T-helper 2 cell (primary cell): ENCODE measurements at places on chromosomes 1 and 21.

- DNase-seq: no peak
Measured at GRCh38 chr1:187390215-187390818, 561.6 kb downstream of the PLA2G4A start.

- no peak for DNase-seq
Measured at GRCh38 chr1:81387446-81387845, 413.3 kb upstream of the ADGRL2 start.

GRCh38 chr1:61612602-61613001 lies 112.3 kb downstream of the TM2D1 start:
- DNase-seq: no peak

DNA sequence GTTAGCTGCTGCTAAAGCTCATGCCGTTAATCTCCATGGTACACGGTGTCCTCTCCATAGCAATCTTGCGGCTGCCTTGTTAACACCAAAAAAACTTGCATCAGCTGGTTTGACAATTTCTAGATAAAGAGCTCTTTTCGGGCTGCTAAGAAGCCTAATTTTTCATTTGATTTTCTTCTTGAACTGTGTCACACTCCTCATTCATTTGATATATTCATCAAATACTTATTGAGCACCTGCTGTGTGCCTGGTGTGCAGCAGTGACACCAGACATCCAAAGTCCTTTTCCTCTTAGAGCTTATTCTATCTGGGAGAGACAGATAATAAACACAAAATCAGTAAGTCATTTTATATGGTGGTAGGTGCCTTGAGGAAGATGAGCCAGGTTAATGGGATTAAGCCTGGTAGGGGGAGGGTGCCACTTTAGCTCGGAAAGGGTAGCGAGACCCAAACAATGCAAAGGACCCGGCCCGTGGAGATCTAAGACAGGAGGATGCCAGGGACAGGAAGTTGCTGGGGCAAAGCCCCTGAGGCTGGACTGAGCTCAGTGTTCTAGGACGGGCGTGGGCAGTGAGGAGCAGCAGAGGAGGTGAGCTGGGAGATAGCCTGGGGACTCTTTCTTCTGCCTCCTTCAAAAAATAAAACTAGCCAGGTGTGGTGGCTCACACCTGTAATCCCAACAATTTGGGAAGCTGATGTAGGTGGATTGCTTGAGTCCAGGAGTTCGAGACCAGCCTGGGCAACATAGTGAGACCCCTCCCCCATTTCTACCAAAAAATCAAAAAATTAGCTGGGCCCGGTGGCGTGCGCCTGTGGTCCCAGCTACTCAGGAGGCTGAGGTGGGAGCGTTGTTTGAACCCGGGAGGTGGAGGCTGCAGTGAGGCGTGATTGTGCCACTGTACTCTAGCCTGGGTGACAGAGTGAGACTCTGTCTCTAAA lies 50.7 kb upstream of the LGALS8 start:
- no peak for DNase-seq

DNA sequence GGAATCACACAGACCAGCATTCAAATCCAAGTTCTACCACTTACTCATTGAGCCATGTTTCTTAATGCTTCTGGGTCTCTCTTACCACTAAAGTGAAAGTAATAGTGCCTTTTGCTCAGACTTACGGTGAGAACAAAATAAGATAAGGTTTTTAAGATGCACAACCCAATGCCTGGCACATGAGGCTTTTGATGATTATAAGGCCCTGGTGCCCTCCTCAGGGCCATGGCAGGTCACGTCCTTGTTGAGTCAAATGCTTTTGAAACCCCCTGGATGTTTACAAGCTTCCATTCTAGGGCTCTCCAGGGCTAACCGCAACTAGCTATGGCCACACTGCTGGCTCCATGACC lies 76.0 kb downstream of the TENT5C start:
- no peak for DNase-seq

DNA sequence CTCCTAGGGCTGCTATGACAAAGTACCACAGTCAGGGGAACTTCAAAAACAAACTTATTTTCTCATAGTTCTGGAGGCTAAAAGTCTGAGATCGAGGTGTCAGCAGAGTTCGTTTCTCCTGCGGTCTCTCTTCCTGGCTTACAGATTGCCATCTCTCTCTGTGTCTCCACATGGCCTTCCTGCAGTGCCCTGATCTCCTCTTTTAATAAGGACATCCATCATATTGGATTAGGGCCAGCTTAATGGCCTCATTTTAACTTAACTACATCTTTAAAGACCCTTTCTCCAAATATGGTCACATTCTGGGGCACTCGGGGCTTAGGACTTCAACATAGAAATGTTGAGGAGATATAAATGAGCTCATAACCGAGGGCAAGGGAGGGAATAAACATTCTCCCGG lies 12.2 kb downstream of the C1orf74 start:
- no peak for DNase-seq

DNA sequence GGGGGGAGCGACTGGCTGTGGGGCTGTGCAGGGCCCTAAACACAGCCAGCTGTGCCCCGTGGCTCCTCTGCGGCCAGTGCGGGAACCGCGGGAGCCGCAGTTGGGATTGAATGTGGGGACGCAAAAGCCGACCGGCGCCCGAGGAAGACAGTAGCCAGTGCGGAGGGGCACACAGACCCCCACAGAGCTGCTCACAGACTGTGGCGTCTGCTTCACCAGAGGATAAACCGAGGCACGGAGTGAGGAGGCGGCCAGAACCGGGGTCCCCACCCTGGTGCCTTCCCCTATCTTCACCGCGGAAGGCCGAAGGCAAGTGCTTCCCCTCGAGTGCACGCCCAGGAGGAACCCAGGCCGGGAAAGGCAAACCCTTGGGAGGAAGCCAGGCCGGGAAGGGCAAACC lies 8.7 kb upstream of the TMEM52 start:
- DNase-seq: no peak

- DNase-seq: no peak
Measured at GRCh38 chr1:23080885-23081284, 61.6 kb downstream of the KDM1A start.

GRCh38 chr21:22352088-22352487 lies 1353.9 kb downstream of the NCAM2 start:
- DNase-seq: no peak

DNA sequence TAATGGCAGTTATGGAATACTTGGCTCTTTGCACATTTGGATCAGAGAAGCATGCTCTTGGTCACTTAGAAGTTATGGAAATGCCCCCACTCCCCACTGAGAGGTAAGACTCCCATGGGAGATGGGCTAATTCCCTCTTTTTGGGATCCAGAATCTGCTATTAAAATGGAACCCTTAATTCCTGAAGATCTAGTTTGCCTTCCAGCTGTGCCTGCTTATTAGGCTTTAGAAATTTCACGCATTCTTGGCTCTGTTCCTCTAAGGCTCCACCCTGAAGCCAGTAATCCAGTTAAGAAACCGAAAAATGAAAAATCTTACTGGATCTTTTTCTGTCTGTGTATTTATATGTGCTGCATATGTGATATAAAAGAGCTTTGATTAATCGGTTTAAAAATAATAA lies 76.7 kb downstream of the USH2A start:
- DNase-seq: no peak

- DNase-seq: no peak
Measured at GRCh38 chr21:23543333-23543732, 2063.9 kb downstream of the MRPL39 start.

DNA sequence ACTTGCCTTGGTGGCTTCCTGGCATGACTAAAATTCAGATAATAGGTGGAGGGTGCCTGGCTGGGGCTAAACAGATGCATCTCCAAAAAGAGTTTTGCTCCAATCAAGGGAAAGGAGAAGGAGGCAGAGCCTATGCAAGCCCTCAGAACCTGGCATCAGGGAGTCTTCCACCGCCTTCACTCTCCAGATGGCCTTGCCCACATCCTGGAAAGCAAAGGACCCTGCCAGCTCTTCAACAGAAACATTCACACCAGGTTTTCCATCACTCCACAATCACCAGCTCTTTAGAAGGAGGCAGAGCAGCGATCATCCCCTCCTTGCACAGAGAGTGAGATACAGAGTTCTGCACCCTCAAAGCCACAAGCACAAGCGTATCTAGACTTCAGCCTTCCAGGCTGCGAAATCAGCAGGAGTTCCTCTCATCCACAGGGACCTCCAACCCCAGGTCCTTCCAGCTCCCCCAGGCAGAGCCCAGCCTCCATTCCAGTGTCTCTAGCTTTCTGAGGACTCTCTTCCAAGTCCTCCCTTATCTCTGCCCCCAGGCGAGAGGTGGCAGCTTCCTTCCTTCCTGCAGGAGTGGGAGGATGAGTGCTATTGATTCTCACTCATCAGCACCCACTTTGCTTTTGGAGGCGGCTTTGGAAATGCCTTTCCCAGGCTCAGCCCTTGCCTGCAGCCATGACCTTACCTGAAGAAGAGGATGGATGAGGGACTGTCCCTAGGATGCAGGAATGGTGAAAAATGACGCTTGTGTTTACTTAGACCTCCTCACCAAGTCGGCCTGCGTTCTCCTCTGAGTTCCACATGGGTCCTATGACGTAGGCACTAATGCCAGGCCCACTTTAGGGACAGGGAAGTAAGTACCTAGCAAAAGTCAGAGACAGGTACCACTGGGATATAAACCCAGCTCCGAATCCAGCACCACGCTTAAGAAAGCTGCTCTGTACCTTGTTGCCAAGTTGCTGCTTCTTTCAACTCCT lies 75.4 kb downstream of the RIPK4 start:
- no peak for DNase-seq

DNA sequence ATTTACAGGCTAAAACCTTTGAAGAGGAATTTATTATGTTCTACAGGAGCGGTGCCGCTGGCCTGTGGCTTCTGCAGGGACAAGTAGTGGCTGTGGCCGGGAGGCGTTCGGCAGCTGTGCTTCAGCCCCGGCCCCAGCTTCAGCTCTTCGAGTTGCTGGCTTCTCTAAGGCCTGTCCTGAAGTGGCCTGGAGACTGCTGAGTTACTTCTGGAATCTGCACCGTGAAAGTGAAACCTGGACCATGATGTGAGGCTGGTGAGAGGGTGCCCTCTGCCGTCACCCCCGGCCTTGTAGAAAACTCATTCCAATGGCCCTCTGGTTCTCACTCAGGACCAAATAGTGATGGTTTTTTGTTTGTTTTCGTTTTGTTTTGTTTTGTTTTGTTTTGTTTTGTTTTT lies 48.1 kb downstream of the PRKCZ start:
- no peak for DNase-seq

GRCh38 chr1:58312971-58313563 lies 233.5 kb downstream of the OMA1 start:
- no peak for DNase-seq

DNA sequence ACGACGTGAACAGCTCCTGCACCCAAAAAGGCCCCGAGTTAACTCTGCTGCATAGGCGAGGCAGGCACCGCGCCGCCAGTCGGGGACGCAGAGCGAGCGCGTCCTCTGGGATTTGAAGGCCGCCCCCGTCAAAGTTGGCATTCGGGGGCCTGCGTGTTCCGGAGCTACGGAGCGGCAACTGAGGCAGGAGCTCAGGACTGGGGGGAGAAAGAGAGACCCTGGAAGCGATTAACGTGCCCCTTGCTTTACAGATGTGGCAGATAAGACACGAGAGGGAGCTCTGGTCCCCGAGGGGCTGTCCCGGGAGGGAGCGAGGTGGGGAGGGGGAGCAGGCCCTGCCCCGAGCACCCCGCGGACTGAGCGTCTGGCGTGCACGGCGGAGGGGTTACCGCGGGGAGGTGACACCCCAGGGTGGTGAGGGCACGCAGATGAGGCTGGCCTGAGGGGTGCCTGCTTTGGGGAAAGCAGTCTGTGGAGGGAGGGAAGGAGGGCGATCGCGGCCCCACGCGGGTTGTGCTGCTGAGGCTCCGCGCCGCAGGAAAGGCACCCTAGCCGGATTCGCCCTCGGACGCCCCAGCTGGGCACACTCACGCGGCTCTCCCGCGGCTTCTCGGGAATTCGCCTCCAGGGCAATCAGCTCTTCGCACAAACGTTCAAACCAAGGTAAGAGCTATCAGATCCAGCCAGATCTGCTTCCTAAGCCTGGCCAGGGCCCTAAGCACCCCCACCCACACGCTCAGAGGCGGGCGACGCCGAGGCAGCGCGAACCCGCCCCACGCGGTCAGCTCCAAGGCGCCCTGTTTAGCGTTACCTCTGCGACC lies 26.5 kb downstream of the ACTA1 start:
- no peak for DNase-seq

DNA sequence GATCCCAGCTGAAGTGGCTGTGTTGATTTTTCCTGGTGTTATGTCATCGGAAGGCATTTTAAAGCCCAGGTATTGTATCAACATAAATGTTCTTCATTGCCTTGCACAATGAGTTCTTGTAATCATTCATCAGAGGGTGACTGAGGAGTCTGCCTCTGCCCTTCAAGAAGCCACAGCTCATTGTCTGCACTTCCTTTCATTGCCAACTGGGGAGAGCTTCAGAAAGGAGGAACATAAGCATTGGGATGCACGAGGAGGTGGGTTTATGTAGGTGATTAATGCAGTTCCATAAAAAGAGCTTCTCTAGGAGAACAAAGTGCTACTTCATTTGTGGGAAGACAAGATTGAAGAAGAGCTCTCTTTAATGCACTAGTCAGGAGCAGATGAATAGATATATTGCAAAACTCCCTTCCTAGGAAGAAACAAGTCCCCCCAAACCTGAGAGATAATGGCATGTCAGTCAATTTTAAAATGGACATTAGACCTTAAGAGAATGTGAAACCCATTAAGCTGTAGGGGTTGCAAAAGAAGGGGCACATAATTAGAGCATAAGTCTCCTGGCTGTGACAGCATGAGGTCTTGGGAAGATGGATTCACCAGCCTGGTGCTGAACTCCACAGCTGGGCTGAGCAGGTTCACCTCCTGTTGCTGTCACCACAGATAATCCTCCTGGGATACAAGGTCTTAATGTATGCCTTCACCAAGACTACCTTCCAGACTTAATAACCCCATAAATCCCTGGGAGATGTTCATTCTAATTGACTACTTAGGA lies 124.6 kb downstream of the BACH1 start:
- DNase-seq: no peak

DNA sequence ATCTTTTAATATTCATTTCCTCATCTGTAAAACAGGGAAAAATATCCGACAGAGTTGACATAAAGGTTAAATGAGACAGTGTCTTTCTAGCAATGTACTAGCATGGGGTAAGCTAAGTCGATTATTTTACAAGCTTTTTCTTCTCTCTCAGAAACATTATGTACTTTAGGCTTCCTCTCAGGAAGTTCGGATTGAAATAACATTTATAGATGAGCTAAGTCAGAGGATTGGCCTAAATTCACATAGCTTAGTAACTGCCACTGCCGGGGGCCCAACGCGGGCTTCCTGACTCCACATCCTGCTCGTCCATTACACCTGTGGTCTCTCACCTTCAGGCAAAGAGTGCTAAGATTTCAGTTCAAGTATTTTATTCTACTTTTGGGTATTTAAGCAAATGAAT lies 462.3 kb upstream of the NFIA start:
- no peak for DNase-seq

- DNase-seq: no peak
Measured at GRCh38 chr21:15480160-15480559, 249.6 kb upstream of the USP25 start.

DNA sequence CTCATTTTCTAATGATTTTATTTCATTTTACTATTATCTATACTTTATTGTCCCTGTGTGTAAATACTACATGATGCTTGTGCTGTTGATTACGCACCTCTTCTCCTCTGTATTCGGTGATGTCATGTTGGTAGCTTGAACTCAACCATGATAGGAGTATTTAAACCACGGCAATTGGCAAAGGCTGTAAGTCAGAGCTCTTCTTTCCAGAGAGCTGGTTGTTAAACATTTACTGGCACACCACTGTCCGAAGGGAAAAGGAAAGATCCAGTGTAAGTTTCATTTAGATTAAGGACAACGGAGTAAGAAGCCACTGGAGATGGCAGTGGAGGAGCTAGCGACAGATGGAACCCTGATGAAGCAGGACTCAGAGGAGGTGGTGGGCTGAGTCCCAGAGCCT lies 93.4 kb upstream of the KCNE2 start:
- DNase-seq: no peak

GRCh38 chr1:224802617-224803016 lies 126.9 kb upstream of the DNAH14 start:
- no peak for DNase-seq

- no peak for DNase-seq
Measured at GRCh38 chr1:246034630-246035029, 472.4 kb downstream of the SMYD3 start.
